Mesenteric fat pad (tissue), 1 donor: ENCODE measurements at places on chromosomes 11 and 22. TPM values are rescaled to one million over a fixed set of nuclear protein-coding genes. Genes with fewer than 3 reads are reported as not detected.

Gene TOP3B
- total RNA-seq = 18.4 TPM

Gene SUSD2
- 5.9 TPM for total RNA-seq

DNA sequence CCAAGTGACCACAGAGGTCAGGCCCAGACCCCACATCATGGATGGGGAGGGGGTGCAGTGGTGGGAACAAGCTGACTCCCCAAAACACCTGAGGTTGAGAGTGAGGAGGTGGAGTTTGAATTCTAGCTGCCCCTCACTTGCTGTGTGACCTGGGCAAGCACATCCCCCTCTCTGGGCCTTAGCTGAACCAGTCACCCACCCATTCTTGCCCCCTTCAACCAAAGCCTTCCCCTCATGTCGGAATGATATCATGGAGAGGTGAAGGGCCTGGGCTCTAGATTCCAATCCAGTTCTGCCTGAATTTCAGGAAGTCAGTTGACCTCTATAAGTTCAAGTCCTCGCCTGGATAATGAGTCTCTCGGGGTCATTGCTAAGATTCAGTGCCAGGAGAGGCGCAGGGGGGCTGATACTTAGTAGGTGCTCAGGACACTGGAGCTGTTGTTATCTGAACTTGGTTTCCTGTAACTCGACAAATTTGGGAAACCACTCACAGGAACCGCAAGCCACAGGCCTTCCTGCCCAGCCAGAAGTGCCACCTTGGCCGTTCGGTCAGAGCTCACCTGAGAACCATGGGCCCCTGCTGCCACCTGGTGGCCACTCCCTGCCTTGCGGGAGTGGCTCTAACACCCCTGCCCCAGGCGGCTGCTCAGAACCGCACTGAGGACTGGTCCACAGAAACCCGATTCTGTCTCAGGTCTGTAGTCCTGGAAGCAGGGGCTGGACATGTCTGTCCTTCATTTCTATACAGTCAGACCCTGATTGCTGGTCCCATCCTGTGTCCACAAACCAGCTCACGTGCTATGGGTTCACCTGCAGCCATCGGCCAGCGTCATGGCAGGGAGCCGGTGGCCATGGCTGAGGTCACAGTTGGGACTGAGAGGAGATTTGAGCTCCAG, 6.9 kb downstream of the CDC42EP1 start:
- no peak for DNase-seq

DNA sequence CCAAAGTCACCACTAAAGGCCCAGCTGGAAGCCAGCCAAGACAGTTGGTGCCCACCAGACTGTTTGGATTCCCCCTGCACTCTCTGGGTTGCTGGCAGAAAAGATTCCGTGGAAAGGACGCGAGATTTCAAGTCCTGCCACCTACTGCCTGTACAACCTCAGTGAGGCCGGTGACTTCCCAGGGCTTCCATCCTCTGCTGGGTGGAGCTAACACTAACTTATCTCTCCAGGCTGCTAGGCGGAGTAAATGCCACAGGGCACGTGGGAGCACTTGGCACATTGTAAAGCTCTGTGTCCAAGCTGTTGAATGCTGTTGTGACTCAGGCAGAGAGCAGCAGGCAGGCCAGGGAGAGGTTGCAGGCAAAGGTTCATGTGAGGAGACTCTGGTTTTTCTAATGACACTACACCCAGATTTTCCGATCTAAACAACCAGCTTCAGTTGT, 50.9 kb upstream of the CDON start:
- no peak for DNase-seq

- no peak for DNase-seq
These were observed 113.4 kb upstream of the CRYBB3 start for GRCh38 chr22:25085930-25086901.

Gene MPEG1
- total RNA-seq = 71.5 TPM
